ENCODE measurements at places on chromosomes 7 and 10.

- no peak for DNase-seq
These were observed 256.7 kb upstream of the LYZL1 start for GRCh38 chr10:29032169-29032568.

- no peak for DNase-seq
These were observed 170.9 kb downstream of the PARD3 start for GRCh38 chr10:34644224-34644623.

DNA sequence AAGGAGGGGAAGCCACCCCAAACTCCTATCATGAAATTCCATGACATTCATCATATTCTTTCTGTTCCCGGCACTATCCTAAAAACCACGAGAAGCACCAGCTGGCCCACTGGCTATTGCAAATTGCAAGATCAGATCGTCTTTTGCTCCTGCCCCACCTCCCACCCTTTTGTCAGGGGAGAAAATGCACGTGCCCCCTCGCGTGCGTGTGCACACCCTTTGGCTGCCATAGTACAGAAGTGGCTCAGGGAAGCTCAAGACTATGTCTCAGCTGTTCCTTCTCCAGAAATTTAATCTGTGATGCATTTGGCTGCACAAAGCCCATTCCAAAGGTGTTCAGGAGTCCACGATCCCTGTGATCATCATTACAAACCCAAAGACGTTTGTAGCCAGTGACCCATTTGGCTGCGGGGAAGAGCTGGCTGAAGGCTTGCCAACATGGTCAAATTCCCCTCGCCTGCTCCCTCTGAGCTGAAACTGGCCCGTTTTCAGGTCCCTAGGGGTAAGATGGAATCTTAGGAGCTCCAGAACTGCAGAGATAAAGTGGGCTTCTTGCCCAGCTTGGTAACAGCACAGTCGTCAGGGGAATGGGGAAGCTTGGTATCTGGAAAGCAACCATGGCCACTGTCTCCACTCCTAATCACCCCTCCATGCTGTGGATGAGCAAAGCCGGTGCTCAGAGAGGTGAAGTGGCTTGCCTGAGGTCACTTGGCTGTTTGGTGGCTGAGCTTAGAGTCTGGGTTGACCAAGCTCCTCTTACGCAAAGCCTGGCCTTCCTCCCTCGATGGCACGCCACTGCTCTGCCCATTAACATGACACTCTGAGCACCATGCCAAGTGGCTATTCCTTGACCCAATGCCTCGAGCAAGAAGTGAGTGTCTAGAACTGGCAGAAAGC is 155.4 kb downstream of the NEURL1 start:
- DNase-seq: no peak

GRCh38 chr7:130758429-130759056 is 24.5 kb upstream of the KLF14 start:
- DNase-seq: peak; percentile 9

GRCh38 chr10:71747551-71748523 is 25.5 kb downstream of the VSIR start:
- no peak for DNase-seq

DNA sequence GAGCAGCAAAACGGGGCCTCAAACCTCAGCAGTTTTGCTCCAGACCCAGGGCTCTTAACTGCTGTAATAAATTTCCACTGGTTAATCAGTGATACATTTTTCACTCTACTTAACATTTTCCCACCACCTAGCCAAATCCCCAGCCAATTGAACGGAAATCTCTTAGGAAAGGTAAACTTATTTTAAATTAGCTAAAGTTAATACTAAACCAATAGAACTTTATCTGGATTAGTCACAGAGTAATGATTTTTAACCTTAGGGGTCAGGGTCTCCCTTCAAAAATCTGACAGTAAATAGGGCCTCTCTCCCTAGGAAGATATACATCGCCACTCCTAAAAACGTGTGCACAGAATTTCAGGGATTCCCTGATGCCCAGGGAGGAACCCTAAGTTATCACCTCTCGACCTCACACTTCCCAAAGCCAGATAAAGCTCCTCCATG is 87.4 kb upstream of the KMT2E start:
- no peak for DNase-seq
